Neural crest cell (in vitro differentiated cells): ENCODE measurements at places on chromosomes 11 and 22.

- no peaks in the 10 kb centered on the region for H3K27me3 ChIP-seq
- H3K27ac ChIP-seq: no peak overlapping the region
- H3K4me1 ChIP-seq: peaks cover 5% of the 10 kb centered on the region
- DNase-seq: no peak
- no peak overlapping the region for H3K4me3 ChIP-seq
These were observed 21.7 kb downstream of the CAVIN3 start for GRCh38 chr11:6298605-6299004.

- H3K4me1 ChIP-seq: peaks cover 36% of the 10 kb centered on the region
- H3K4me3 ChIP-seq: peak overlapping the region; percentile 94
- H3K27me3 ChIP-seq: no peaks in the 10 kb centered on the region
- no peak for DNase-seq
- H3K27ac ChIP-seq: peak overlapping the region; percentile 50
These were observed 1.2 kb downstream of the DGCR2 start for GRCh38 chr22:19120829-19121630.

DNA sequence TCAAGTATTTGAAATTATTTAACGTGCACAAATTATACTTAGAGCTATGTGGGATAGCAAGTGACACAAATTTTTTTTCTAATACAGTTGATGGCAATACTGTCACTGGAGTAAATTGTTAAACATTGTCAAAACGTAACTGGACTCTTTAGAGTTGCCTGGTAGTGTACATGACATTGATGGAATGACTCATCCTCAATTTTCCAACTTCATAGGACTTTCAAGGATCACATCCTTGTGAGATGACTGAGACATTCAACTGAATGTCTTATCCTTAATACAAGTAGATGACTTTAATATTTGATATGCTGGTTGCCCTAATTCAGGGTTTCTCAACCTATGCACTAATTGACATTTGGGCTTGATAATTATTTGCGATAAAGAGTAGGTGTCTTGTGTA, 310.0 kb downstream of the SWAP70 start:
- no peak for DNase-seq
- H3K27ac ChIP-seq: no peak overlapping the region
- no peaks in the 10 kb centered on the region for H3K4me1 ChIP-seq
- no peak overlapping the region for H3K4me3 ChIP-seq

DNA sequence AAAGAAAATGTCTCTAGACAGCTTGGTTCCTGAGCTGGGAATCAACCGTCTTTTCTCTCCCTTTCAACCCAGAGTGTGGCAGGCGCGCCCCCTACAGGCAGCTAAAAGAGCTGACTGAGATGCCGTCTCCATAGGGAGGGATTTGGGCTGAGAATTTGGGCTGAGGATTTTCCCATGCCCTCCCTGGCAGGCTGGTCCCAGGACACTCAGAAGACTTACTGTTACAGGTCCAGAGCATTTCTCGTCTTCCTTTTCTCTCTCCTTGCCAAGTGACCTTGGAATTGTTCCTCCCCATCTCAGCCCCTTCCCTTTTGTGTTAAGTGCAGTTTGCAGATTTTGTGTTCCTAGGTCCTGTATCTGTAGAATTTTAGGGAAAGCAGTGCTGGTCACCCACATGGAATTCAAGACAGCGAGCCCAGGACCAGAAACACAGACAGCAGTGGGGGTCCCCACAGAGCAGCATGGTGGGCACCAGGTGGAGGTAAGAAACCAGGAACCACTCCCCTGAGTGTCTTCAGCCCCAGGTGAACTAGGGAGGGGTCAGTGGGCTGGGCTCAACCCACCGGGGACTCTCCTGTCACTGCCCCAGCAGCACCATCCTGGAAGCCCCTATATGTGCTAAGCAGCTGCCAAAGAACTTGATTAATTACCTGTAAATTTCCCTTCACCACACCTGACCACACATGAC, 9.9 kb upstream of the IGLL5 start:
- H3K4me1 ChIP-seq: no peaks in the 10 kb centered on the region
- H3K4me3 ChIP-seq: no peak overlapping the region
- peak; percentile 80 for DNase-seq
- peaks cover 74% of the 10 kb centered on the region for H3K27me3 ChIP-seq
- H3K27ac ChIP-seq: no peak overlapping the region

- no peak overlapping the region for H3K4me3 ChIP-seq
- H3K36me3 ChIP-seq: no peaks in the 10 kb centered on the region
- no peak overlapping the region for H3K27ac ChIP-seq
These were observed 58.7 kb downstream of the ZNF280B start for GRCh38 chr22:22449819-22450218.

GRCh38 chr22:45769569-45770210, 98.1 kb downstream of the ATXN10 start:
- no peak overlapping the region for H3K4me3 ChIP-seq
- no peak for DNase-seq
- H3K4me1 ChIP-seq: peaks cover 21% of the 10 kb centered on the region
- H3K27me3 ChIP-seq: no peaks in the 10 kb centered on the region
- peaks cover 26% of the 10 kb centered on the region for H3K36me3 ChIP-seq
- H3K27ac ChIP-seq: no peak overlapping the region

GRCh38 chr11:100806296-100806695, 119.2 kb downstream of the ARHGAP42 start:
- H3K4me1 ChIP-seq: peaks cover 18% of the 10 kb centered on the region
- H3K4me3 ChIP-seq: no peak overlapping the region
- H3K27ac ChIP-seq: no peak overlapping the region
- H3K36me3 ChIP-seq: no peaks in the 10 kb centered on the region
- H3K27me3 ChIP-seq: no peaks in the 10 kb centered on the region
- DNase-seq: no peak

DNA sequence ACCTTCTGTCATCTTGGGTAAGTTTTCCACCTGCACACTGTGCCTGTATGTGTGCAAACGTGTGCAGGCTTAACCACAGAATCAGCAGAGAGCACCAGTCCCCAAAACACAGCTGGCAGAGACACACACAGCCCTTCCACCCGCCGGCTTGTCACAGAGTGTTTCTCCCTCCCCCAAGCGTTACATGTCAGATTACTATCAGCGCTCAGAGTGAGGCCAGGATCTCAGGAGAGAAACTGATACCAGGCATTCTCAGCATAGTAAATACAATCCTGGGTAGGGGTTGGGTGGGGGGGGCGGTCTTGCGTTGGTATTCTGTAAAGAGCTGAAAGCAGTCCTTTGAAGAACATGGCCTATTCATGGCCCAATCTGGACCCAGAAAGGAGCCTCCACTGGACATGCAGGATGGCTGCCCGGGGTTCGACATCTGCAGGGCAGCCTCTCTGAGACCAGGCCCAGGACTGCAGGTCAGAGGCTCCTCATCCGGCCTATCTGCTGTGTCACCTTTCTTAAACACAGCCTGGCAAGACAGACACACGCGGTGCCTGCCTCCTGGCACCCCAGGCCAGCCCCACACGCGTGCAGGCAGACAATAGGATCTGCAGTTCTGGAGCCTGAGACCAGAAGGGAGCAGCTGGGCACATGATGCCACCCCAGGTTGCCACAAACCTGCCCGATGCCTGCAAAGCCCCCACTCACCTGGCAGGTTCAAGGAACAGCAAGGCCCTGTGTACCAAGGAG, 1.7 kb downstream of the OSBPL5 start:
- DNase-seq: no peak
- H3K36me3 ChIP-seq: no peaks in the 10 kb centered on the region
- H3K27me3 ChIP-seq: no peaks in the 10 kb centered on the region
- H3K27ac ChIP-seq: no peak overlapping the region
- peaks cover 42% of the 10 kb centered on the region for H3K4me1 ChIP-seq

- peaks cover 47% of the 10 kb centered on the region for H3K4me1 ChIP-seq
- no peaks in the 10 kb centered on the region for H3K27me3 ChIP-seq
- no peak for DNase-seq
- no peak overlapping the region for H3K27ac ChIP-seq
These were observed 7.2 kb downstream of the ARHGEF12 start for GRCh38 chr11:120343429-120343828.

DNA sequence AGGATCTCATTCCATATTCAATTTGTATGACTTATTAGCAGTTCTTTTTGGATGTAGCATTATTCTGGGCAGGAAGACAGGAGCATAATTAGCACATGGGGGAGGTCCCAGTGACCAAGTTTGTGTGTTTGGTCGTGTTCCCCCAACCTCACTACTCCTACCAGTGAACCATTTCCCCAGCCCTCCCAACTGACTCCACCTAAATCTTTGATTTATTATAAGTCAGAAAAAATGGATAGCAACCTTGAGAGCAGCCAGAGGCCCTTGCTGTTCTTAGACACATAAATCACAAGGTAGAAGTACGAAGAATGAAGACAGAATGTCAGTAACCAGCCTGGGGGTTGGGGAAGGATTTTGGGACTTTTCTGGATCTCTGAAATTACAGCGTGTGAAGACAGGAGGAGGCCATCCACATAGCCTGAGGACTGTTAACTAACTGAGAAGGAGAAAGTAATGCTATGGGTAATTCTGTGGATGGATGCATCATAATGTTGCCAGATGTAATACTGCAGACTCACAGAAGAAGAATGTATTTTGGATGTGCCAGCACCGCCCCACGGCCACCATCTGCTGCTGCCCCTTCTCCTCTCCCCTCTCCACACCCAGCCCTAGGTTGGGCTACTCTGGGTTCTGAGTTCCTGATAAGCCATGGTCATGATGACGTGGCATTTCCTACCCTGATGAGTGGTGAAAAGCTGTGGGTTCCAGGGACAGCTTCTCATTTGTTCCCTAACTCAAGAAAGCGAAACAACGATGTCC, 124.3 kb upstream of the TTC12 start:
- no peak overlapping the region for H3K4me3 ChIP-seq
- no peak for DNase-seq
- no peaks in the 10 kb centered on the region for H3K27me3 ChIP-seq
- H3K36me3 ChIP-seq: no peaks in the 10 kb centered on the region

- H3K4me1 ChIP-seq: peaks cover 3% of the 10 kb centered on the region
- peaks cover 9% of the 10 kb centered on the region for H3K36me3 ChIP-seq
- H3K4me3 ChIP-seq: peak overlapping the region; percentile 81
- no peak overlapping the region for H3K27ac ChIP-seq
- peaks cover 5% of the 10 kb centered on the region for H3K27me3 ChIP-seq
These were observed 3.6 kb upstream of the ZDHHC8 start for GRCh38 chr22:20127869-20128618.

DNA sequence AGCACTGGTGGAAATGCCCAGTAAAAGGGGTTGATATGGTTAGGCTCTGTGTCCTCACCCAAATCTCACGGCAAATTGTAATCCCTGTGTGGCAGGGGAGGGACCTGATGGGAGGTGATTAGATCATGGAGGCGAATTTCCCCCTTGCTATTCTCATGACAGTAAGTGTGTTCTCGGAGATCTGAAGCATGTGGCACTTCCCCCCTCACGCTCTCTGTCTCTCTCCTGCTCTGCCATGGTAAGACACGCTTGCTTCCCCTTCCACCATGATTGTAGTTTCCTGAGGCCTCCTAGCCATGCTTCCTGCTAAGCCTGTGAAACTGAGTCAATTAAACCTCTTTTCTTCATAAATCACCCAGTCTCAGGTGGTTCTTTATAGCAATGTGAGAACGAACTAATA, 37.4 kb downstream of the PACSIN2 start:
- H3K27ac ChIP-seq: no peak overlapping the region
- H3K4me3 ChIP-seq: no peak overlapping the region
- H3K27me3 ChIP-seq: no peaks in the 10 kb centered on the region

GRCh38 chr11:91220476-91221202, 997.8 kb upstream of the CHORDC1 start:
- H3K27ac ChIP-seq: no peak overlapping the region
- H3K36me3 ChIP-seq: no peaks in the 10 kb centered on the region
- H3K4me3 ChIP-seq: no peak overlapping the region
- DNase-seq: no peak
- H3K27me3 ChIP-seq: no peaks in the 10 kb centered on the region

DNA sequence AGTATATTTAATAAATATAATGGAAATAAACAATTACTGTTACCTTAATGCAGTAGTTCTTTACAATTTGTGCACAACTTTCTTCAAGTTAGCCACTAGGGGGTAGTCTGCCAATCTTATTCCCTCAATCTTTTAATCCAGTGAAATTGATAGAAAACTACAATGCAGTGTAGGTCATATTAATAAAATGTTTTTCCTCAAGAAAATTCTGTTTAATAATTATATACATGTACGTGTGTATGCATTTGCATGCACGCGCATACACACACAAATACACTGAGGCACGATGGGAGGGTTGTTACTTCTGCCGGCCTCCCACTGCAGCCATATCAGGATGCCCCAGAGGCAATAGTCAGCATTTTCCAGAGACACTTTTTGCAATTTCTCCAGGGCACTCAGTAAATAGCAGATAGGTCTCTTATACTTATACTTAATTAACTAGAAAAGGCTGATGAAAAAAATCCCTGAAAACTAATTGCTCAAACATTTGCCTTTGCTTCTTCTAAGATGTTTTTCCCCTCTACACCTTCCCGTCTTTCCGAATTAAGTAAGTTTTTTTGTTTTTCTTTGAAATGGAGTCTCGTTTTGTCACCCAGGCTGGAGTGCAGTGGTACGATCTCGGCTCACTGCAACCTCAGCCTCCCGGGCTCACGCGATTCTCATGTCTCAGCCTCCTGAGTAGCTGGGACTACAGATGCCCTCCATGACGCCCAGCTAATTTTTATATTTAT, 3.1 kb downstream of the GAB2 start:
- H3K36me3 ChIP-seq: peaks cover 8% of the 10 kb centered on the region
- no peak overlapping the region for H3K27ac ChIP-seq
- peaks cover 18% of the 10 kb centered on the region for H3K27me3 ChIP-seq
- H3K4me3 ChIP-seq: peak overlapping the region; percentile 98
- no peak for DNase-seq
- H3K4me1 ChIP-seq: peaks cover 33% of the 10 kb centered on the region

DNA sequence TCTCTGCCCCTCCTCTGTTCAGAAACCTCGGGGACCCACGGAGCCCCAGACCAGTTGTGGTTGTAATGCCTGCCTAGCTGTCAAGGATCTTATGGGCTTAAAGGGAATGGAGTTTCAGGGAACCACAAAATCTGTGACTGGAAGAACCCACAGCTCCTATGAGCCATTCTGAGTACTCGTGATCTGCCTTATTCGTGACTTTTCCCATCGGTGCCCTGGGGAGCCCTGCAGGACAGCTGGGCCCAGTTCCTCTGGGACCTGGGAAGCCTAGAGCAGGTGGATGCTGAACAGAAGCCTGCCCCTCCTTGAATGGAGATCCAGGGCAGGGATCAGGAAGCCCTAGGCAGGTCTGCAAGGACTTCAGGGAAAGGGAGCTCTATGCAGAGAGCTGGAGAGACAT, 42.1 kb upstream of the TTC12 start:
- peak overlapping the region; percentile 73 for H3K27ac ChIP-seq
- no peak for DNase-seq
- no peaks in the 10 kb centered on the region for H3K27me3 ChIP-seq
- peaks cover 29% of the 10 kb centered on the region for H3K4me1 ChIP-seq

DNA sequence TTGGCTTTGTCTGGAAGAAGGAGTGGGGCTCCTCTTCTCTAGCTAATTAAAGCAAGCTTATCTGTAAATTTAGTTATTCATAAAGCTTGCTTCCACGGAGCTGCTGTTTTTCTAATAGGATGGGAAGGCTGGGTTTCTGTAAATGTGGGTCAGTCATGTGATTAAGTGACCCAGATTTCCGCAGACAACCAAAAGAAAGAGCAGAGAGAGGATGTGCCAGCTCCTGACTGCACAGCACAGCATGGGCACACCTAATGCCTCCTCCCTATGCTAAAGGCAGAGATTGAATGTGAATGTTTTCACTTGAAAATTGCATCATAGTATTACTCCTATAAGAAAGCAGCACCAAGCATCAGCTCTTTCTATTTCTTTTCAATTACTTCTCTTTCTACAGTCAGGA, 160.2 kb downstream of the FAT3 start:
- H3K27me3 ChIP-seq: no peaks in the 10 kb centered on the region
- peaks cover 27% of the 10 kb centered on the region for H3K4me1 ChIP-seq
- no peak for DNase-seq
- H3K4me3 ChIP-seq: no peak overlapping the region
- H3K27ac ChIP-seq: no peak overlapping the region
